Activated CD4-positive, alpha-beta T cell treated with anti-CD3 and anti-CD28 coated beads for 48 hours (primary cell): ENCODE measurements at places on chromosomes 6 and 20.

- DNase-seq, result no peak
Observed at GRCh38 chr6:50128420-50129005, 78.8 kb upstream of the DEFB112 start.

DNA sequence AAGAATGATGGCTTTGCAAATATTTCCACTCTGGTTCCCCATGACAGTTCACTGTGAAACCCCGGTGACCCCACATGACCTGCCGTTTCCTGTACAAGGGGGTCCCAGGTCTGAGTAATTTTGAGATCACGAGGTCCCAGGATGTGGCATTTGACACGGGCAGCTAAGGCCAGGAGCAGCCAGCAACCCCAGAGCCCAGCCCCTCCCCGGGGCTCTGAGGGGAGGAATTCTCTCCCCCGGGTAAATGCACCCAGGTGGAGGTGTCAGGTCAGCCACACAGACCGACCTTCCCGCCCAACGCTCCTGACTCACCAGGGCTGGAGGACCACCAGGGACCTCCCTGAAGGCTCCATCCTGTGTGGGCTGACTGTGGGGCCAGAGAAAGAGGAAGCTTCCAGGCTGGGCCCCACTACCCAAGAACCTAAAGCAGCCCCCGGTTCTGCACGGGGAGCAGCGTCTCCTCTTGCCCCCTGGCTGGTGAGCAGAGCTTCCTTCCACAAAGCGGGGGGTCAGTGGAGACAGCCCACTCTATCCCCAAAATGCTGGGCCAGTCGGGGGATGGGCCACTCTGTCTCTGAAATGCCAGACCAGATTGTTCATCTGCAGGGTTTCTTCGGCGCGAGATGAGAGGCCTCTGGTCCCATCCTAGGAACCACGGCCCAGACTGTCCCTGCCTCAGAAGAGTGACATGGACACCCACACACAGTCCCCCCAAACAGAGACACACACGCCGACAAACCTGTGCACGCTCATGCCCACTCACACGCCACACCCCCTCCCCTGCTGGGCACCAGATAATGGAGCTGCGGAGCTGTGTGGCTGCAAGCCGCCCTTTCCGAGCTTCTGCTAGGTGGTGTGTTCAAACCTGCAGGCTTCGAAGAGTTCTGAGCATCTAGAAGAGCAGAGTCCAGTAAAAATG is 23.4 kb upstream of the SLCO4A1 start:
- DNase-seq, result peak; percentile 59

DNA sequence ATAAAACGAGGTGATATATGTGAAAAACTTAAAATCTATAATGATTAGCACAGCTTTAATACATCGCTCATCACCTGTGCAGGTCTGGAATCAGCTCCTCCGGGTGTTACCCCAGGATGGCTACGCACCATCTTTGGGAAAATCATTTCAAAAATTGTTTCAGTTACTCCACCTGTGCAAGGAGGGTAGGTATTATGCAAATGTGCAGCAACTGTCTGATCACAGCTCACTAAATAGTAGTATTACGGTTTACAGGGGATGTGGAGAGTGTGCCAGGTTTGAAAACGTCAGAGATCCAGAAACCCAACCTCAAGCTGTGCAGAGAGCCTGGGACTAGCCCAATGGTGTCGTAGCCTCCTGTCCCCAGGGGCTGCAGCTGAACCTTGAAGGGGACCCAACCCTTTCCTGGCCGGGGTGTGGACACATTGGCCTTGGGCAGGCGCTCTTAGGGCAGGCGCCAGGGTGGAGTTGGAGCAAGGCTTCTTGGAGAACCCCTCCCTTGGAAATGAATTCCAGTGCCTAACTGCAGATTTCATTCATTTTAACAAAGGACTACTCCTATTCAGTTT is 24.2 kb upstream of the SGK1 start:
- DNase-seq, result no peak

DNA sequence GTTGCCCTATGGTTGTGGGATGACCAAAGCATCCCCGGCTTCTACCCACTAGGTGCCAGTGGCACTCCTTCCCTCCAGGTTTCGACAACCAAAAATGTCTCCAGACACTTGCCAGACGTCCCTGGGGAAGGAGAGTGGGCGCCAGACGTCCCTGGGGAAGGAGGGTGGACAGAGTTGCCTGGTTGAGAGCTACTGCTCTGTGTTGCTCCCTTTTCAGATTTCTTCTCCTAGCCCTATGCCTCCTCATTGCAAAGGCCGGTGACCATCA is 13.1 kb downstream of the LRRC73 start:
- DNase-seq, result no peak

GRCh38 chr6:109182578-109182977 is 87.3 kb downstream of the CEP57L1 start:
- DNase-seq, result no peak

DNA sequence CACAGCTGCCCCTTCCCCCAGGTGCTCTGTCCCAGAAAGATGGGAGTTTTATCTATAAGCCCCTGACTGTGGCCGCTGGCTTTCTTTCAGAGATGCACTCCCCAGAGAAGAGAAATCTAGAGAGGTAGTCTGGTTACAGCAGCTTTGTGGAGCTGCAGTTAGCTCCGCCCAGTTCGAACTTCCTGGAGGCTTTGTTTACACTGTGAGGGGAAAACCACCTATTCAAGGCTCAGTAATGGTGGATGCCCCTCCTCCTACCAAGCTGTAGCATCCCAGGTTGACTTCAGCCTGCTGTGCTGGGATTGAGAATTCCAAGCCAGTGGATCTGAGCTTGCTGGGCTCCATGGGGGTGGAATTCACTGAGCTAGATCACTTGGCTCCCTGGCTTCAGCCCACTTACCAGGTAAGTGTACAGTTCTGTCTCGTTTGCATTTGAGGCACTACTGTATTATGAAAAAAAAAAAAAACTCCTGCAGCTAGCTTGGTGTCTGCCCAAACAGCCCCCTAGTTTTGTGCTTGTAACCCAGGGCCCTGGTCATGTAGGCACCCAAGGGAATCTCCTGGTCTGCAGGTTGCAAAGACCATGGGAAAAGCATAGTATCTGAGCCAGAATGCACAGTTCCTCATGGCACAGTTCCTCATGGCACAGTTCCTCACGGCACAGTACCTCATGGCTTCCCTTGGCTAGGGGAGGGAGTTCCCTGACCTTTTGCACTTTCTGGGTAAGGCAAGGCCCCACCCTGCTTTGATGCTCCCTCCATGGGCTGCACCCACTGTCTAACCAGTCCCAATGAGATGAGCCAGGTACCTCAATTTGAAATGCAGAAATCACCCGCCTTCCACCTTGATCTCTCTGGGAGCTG is 275.0 kb downstream of the CENPW start:
- no peak for DNase-seq

GRCh38 chr6:169986171-169986847 is 234.9 kb downstream of the ERMARD start:
- no peak for DNase-seq

GRCh38 chr6:30748851-30749540 is 4.6 kb upstream of the IER3 start:
- no peak for DNase-seq

DNA sequence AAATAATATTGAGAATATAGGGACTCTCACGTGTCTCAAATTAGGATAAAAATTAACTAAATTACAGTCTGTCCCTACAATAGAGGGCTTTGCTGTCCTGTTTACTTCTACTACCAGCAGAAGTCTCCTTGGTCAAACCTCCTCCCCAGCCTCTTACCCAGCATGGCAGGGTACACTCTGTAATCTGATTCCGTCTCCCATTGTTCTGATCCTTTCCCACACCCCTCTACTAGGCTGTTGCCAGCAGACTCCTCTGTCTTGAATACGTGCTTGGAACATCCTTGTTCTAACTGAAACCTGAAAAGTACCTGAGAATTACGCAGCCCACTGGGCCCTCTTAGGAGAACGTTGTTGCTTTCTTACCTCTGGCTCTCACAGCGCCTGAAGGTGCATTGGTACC is 112.2 kb upstream of the PREP start:
- no peak for DNase-seq

GRCh38 chr6:150418827-150419594 is 50.2 kb downstream of the IYD start:
- DNase-seq, result peak; percentile 67

DNA sequence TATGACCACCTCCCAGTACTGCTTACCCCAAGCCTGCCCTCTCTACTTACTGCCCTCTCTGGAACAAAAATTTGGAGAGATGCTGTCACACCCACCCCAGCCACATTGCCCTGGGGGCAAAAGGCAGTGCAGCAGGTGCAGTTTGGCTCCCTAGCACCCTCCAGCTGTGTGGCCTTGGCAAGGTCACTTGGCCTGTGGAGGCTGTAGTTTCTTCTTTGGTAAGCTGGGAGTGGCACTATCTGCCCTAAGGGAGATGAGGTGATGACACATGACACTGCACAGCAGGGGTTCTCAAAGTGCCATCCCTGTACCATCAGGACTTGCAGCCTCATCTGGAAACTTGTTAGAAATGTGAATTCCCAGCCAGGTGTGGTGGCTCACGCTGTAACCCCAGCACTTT is 44.8 kb downstream of the TAF8 start:
- no peak for DNase-seq

- no peak for DNase-seq
Observed at GRCh38 chr20:49215232-49215631, 4.0 kb upstream of the DDX27 start.

GRCh38 chr20:32189691-32190615 is 17.6 kb downstream of the PLAGL2 start:
- DNase-seq, result peak; percentile 61

DNA sequence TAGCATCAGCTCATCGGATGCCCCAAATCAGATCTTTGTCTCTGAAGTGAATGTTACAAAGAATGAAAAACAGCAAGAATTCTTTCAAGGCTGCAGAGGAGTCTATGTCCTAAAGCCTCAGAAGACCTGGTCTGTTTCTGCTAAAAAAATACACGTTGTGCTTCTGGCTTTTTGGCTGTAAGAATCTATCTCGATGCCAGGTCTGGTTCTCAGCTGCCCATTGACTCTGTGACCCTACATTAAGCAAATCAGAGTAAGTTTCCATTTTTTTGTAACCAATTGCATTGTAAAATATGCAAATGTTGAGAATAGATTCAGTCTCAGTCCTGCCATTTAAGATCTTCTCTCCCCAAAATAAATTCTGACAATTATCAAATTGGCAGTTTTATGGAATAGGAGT is 705.4 kb downstream of the RFPL4B start:
- DNase-seq, result no peak

GRCh38 chr20:60258255-60258863 is 300.1 kb downstream of the CDH26 start:
- DNase-seq, result no peak
